SK-N-SH treated with all-trans-retinoic acid at 6 μM for 48 hours (cell line): ENCODE measurements at places on chromosomes 4 and X.
A peak's percentile ranks its signal among the peaks of the same experiment; 100 is the strongest.

DNA sequence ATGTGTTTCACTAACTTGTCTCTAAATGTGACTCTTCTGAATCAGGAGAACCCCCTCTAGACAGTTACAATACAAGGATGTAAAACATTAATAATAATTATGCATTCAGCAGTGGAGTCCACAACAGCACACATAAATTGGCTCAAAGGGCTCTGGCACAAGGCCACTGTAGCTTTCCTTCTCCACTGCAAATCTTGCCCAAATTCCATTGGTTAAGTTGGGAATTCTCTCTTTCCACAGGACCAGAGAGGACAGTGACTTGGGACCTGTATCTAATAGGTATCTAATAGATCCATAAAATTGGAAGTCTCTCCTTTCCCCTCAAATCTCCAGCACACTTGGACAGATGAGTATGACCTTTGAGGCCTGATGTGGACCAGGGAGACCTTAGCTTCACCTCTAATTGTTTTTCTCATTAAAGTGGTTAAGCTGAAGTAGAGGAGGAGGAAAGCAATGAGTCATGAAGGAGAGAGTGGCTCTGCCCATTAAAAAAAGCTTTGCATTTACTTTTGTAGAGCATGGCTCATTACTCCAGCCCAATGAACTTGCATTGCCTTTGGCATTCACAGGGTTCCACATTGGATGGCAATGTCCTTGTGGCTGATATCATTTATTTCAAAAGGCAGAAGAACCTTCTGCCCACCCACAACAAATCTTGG, 72.3 kb upstream of the SH3RF1 start:
- no peak for ATAC-seq

DNA sequence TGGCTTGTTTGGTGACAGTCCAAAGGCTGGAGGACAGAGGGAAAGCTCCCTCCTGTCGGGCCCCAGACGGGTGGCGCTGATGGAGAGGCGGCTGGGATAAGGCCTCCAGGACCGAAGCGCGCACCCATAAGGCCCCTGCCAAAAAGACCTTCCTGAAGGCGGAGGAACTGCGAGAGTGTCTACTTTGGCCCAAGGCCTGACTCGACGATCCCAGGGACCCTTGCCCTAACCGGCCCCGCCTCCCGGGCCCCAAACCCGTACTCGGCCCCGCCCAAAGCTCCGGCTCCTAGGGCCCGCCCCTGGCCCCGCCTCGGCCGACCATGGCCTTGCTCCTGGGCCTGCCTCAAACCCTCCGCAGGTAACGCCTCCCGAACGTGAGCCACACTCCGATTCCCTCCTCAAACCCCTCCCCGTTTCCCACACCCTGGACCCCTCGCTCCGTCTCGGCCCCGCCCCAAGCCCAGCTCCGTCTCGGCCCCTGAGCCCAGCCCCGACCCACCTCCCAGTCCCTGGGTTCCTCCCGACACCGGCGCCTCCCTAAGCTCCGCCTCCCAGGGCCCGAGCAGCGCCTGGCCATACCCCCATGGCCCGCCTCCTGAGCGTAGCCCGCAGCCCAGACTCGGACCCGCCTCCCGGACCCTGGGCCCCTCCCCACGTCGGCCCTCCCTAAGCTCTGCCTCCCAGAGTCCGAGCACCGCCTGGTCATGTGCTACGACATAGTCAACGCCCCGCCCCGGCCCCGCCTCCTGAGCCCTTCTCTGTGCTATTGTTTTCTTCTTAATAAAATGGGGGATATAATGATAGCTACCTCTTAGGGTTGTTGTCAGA, 90.0 kb upstream of the DRD5 start:
- peak; percentile 76 for ATAC-seq

- no peak for ATAC-seq
Observed at GRCh38 chrX:25068340-25068739, 52.6 kb upstream of the ARX start.

DNA sequence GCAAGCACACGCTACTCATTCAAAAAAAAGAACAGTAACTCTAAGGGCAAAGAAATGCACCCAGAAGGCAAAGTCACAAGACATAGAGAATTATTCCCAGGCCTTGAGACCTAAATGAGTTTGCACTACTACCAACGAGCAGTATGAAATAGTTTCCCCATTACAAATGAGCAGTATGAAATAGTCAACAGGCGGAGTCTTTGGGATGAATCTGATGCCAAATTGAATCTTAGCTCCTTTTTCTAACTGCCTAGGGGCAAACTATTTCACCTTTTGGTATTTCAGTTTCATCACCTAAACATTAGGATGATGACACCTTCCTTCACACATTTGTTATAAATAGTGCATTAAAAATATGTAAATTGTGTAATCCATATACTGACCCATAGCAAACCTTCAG, 213.0 kb upstream of the FAT4 start:
- ATAC-seq, result no peak

- ATAC-seq, result no peak
Observed at GRCh38 chrX:63743596-63743995, 41.4 kb downstream of the ARHGEF9 start.

GRCh38 chrX:16750136-16750535, 30.7 kb downstream of the SYAP1 start:
- no peak for ATAC-seq

GRCh38 chr4:75566911-75567310, 11.0 kb downstream of the ODAPH start:
- no peak for ATAC-seq

DNA sequence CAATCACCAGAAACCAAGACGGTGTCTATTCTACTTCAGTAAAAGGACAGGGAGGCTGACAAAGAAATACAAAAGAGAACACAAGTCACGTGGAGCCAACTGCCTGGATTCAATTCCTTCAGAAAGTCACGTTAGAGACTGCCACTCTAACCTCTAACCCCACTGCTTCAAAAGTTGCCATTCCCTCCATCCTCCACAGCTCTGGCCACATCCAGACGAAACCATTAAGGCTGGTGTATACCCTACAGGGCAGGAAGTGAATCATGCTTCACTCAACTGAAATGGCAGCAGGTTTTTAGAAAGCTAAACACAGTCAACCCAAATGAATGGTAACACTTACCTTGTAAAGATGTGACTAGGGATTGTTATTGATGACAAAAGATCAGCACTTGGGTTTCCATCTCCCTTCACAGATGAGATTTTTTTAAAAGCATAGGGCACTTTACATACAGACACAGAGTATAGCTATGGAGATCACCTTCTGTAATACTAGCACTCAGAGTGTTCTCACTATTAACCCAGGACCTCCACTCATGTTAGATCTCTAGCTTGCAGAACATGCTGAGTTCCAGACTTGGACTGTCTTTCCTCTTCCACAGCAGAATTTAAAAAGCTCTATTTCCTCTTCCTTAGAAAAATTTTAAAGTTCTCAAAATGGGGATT, 37.4 kb downstream of the MAML3 start:
- peak; percentile 84 for ATAC-seq

DNA sequence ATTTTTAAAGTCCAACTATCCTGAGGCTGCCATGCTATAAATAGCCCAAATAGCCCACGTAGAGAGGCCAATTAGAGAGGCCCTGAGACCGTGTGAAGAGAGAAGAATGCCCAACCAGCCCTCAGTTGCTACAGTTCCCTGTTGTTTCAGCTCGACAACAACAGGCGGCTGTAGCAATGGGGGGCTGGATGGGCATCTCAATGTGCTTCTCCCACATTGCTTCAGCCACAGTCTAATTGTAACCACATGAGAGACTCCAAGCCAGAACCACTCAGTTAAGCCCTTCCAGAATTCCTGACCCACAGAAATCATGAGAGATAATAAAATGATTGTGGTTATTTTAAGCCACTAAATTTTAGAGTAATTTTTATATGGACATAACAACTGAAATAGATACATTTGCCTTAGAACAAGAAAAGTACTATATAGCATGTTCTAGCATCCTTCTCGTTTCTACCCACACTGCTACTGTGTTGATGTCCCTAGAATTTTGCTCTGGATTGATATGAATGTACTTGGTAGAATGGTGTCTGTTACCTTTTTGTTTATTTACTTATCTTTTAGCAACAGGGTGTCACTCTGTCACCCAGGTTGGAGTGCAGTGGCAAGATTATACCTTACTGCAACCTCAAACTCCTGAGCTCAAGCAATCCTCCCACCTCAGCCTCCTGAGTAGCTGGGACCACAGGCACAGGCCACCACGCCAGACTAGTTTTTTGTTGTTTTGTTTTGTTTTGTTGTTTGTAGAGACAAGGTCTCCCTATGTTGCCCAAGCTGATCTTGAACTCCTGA, 436.4 kb downstream of the BCOR start:
- ATAC-seq, result no peak

GRCh38 chrX:320126-320783, 1.7 kb upstream of the GTPBP6 start:
- no peak for ATAC-seq
